ENCODE measurements at places on chromosomes 2 and 18.

GRCh38 chr2:240983361-240983995 is 14.9 kb upstream of the SNED1 start:
- no peak for DNase-seq

DNA sequence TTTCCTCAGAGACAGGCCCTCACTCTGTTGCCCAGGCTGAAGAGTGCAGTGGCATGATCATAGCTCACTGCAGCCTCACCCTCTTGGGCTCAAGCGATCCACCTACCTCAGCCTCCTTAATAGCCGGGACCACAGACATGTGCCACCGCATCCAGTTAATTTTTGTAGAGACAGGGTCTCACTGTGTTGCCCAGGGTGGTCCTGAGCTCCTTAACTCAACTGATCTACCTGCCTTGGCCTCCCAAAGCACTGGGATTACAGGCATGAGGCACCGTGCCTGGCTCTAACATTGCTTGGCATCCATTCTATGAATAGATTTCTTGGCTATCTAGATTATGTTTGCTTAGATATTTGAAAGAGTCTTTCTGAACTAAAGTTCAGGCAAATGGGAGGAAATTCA is 21.6 kb downstream of the R3HDM1 start:
- DNase-seq, result no peak

DNA sequence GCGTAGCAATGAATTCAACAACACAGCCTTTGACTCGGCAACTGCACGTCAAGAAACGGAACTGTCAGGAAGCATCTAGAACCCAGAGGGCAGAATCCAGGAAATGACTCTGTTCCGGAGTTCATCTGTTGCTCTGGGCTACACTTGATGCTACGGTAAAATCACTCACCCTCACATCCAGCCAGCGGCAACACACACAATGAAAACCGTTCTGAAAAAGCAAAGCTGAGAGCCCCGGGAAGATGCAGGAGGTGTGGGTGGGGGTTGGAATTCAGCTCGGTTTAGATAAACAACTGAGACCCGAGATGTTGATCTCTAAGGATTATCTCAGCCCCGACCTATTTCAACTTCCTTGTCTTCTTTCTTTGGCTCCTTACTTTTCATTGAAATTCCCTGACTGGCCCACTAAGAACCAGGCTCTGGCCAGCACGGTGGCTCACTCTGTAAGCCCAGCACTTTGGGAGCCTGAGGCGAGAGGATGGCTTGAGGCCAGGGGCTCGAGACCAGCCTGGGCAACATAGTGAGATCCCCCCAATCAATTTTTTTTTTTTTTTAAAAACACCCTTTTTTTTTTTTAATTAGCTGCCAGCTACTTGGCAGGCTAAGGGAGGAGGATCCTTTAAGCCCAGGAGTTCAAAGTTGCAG is 13.3 kb upstream of the RAB17 start:
- no peak for DNase-seq

DNA sequence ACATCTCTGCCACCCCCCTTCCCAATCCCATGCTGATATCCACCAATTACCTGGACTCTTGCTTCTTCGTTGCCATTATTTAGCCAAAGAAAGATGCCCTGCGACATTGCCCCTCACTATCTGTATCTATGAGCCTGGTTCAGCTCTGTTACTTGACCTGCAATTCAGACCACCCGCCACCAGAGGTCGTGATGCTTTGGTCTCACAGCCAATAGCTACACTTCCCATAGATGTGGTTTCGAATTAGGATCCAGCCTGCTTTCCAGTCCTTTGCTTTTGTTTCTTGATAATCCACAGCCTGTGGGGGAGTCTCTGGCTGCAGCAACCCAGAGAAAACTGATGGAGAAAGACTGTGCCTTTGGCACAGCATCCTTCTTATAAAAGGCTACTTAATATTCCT is 239.4 kb downstream of the KLHL29 start:
- no peak for DNase-seq

GRCh38 chr2:153474407-153474806 is 4.2 kb downstream of the RPRM start:
- no peak for DNase-seq

- no peak for DNase-seq
Observed at GRCh38 chr2:128197059-128197458, 106.1 kb downstream of the UGGT1 start.

DNA sequence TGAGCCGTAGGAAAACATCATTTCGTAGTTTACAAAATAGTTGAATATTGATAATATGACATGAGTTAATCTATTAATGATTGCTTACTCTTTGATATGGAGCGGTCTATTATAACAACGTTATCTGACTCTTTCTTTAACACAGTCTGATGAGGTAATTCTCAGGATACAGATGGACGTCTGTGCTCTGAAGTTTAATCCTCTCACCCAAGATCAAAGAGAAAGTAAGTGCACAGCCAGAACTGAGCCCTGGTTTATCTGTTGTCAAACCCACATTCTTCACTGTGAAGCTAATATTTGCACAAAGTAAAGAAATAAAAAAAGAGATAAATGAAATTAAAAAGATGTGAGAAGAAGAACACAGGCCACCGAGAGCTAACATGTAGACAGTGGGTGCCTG is 190.9 kb upstream of the COPS8 start:
- no peak for DNase-seq

- no peak for DNase-seq
Observed at GRCh38 chr2:18588049-18588448, 1.3 kb downstream of the NT5C1B start.

DNA sequence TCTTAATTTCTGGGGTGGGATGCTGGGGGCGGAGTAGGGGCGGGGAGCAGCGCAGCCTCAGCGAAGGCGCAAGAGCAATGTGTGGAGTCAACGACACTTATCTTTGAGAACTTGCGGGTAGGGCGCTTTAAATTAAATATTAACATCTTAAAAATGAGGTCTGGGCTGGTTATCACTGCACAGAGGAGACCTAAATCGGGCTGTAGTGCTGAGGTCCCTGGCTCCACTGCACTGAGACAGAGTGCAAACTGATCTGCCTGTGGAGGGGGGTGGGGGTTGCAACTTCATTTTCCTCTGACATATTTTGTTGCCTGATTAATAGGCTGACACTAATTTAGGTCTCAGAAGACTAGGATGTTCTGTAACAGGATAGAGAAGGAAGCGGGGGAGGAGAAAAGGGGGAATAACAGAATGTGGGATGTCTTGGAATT is 253.0 kb upstream of the FANCL start:
- DNase-seq, result no peak

DNA sequence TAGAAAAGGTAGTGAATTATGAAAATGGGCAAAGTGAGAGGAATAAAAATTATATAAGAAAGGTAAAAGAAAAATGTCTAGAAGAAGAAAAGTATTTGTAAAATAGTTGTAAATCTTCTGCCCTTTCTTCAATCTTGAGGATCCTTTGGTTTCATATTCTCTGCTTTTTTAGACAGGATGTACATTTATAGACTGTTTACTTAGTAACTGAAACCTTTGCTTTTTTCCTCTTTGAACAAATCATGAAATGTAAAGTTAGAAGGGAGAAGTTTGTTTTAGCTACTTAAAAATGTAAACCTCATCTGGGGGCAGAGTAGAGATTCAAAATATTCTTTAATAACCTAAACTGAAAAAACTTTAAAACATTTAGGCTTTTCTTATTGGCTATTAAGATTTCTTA is 150.4 kb upstream of the ITGA4 start:
- DNase-seq, result no peak

DNA sequence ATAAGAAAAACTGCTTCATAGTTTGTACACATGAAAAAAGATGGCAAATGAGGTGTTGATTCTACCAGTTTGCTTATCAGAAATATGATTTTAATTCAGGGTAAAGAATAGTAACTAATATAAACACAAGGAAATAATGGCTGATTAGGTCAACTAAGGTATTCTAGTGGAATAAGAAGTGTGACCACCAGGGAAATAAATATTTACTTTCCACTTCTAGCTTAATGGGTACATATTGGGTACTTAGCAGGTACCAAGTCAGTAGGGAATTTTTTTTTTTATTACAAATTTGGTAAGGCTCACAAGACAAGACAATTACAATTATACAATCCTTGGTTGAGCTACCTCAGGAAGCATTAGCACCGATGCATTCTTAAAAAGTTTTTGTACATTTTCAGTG is 135.7 kb downstream of the PLEKHA3 start:
- DNase-seq, result no peak

DNA sequence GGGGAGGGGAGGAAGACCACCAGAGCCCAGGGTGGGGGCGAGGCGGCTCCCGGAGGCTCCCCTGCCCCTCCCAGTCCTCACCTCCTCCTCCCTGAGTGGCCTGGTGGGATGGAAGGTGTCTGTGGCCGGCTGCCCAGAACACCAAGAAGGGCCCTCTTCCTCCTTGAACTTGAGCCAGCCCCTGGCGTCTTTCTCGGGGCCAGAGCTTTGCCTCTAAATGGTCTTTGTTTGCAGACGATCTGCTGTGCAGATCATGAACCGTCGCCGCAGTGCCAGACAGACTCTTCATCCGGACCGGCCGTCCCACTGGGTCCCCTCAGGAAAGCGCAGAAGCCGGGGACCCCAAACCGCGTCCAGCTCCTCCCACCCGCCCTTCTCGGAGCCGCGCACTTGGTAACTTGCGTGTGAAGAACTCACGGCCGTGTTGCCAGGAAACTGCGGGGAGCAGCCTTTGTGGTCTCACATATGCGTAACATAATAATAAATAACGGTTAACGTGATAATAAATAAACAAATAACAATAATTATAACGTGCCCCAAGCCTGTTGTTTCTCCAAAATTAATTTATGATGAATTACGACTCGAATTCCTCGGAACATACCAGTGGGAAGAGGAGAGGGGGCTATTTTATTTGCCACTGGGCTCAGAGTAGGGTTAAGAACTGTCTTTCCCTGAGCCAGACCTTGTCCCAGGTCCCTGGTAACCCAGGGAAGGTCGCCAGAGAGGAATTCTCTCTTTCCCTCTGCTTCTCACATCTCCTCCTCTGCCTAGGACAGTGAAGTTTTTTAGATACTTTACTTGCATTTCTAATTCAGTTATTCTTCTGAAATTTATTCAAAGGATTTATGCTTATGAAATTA is 41.0 kb downstream of the PTGR3 start:
- no peak for DNase-seq

DNA sequence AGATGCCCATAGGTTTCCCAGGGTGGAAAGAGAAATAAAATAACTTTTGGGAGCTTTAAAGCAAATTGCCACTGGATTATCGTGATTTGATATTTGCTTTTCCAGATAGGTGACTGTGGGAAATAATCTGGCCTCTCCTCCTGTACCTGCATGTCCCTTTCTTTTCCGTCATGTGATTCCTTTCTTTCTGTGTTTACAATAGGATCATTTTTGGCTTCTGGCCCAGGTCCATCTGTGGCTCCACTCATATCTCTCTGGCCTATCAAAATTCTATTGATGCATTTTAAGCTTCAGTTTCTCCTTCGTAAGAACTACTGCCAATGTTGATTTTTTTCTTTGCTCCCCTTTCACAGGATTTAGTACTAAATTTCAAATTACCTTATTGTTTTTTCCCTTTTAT is 153.6 kb downstream of the CCDC85A start:
- DNase-seq, result no peak

- DNase-seq, result no peak
Observed at GRCh38 chr18:35590935-35591334, 9.4 kb downstream of the GALNT1 start.

- DNase-seq, result no peak
Observed at GRCh38 chr18:23213200-23213599, 77.9 kb downstream of the CABLES1 start.

GRCh38 chr18:59218018-59218417 is 1.9 kb upstream of the GRP start:
- DNase-seq, result no peak

- DNase-seq, result no peak
Observed at GRCh38 chr18:49399003-49399402, 61.4 kb downstream of the DYM start.

Data from activated naive CD8-positive, alpha-beta T cell treated with anti-CD3 and anti-CD28 coated beads, Interleukin-2, amount 50 U/mL, for 16 hours (primary cell).